Activated naive CD4-positive, alpha-beta T cell (primary cell): ENCODE measurements at places on chromosomes 12 and 14.

- peak; percentile 51 for DNase-seq
Observed at GRCh38 chr12:12714276-12715021, 2.7 kb upstream of the CDKN1B start.

DNA sequence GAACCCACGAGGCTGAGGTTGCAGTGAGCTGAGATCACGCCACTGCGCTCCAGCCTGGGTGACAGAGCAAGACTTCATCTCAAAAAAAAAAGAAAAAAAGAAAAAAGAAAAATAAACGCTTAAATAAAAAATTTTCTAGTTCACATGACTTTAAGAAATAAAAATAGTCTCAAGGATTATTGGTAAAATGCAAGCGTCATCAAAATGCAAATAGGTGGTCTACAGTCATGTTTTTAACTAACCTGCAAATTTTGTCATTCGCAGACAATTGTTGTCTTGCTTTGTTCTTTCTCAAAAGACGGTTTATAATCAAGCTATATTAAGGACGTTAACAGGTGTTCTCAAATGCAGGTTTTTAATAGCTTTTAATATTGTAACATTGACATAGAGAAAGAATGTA is 22.4 kb downstream of the TXNRD1 start:
- no peak for DNase-seq

DNA sequence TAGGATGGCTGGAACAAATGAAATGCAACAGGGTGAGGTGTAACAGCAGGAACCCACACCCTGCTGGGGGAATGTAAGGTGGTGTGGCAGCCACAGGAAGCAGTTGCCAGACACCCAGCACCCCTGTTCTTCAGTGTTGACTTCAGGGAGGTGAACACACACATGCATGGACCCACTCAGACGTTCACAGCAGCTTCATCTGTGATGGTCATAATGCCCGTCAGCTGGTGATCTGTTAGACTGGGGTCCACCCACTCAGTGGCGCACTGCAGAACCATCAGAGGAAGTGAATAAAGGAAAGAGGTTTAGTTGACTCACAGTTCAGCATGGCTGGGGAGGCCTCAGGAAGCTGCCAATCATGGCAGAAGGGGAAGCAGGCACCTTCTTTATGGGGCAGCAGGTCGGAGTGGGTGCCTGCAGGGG is 22.7 kb upstream of the TEX22 start:
- DNase-seq: no peak

- DNase-seq: no peak
Observed at GRCh38 chr14:62234849-62235248, 472.6 kb downstream of the SNAPC1 start.

DNA sequence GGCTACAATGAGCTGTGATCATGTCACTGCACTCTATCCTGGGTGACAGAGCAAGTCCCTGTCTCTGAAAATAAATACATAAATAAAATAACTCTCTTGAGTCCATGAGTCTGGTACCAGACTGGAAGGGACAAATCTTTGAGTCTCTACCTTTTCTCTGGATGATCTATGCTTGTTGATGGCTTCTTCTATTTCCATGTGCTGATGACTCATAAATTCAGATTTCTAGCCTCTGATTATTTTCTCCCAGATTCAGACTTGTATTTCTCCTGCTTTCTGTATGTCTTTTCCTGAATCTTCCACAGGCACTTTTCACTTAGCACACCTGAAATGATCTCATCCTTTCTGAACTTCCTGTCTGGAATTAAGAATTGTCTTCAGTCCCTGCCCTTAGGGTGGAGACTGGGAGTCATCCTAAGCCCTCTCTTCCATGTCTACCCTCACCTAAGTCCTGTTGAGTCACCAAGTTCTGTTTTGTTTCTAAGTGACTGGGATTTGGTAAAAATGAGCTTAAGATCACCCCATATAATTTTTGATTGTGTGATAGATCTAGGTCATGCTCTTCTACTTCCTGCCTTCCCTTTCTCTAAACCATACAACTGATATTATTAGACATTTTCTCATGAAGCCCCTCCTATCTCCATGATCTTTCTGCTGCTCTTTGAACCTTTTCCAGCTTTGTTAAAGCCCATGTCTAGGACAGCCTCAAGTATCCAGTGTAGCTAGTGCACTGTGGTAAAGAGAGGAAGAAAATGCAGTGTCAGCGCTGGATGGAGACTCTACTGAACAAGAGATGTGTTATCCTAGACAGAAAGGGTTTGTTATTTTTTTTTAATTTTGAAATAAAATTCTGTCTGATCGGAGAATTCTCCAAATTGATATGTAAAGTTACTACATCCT is 13.1 kb downstream of the AKAP6 start:
- DNase-seq: no peak

GRCh38 chr12:34348836-34349672 is 326.8 kb downstream of the ALG10 start:
- DNase-seq: no peak

DNA sequence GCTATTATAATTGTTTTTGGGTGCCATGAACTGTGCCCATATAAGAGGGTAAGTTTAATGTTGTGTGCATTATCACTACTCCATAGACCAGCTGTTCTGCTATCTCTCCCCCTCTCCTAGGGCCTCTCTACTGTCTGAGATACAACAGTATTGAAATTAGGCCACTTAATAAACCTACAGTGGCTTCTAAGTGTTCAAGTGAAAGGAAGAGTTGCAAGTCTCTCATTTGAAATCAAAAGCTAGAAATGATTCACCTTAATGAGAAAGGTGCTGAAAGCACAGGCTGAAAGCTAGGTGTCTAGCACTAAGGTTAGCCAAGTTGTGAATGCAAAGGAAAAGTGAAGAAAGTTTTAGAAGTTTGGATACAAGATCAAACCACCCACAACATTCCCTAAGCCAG is 168.0 kb downstream of the SLC16A7 start:
- no peak for DNase-seq

DNA sequence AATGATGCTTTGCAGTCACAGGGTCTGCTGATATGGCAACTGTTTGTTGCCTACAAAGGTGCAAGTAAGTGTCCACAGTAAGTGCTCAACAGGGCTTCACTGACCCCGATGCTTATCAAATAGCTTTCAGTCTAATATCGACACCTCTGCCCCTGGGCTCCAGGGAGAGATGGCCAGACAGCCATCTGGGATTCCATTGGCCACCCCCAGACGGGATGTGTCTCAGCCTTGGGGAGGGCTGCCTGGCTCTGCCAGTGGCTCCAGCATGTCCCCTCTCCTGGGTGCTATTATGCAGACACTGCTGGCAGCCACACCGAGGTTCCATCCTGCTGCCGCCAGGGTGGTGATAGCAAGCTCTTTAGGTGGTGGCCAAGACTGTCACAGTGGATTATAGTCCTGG is 57.4 kb downstream of the DGLUCY start:
- DNase-seq: no peak

DNA sequence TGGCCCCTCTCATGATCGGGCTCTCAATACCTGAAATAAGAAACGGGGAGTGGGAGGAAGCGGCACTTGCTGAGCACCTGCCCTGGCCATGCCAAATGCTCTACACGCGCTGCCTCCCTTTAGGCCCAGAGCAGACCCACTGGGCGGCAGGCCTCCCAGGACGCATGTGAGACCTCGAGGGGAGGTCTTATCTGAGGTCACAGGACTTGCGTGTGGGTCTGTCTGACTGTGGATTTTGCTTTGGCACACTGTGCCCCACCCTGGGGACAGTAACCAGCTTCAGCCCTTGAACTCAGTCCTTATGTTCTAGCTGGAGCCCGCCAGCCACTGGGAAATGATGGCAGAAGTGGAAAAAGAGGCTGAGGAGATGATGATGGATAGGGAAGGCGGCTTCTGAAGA is 91.8 kb downstream of the RBM19 start:
- no peak for DNase-seq

DNA sequence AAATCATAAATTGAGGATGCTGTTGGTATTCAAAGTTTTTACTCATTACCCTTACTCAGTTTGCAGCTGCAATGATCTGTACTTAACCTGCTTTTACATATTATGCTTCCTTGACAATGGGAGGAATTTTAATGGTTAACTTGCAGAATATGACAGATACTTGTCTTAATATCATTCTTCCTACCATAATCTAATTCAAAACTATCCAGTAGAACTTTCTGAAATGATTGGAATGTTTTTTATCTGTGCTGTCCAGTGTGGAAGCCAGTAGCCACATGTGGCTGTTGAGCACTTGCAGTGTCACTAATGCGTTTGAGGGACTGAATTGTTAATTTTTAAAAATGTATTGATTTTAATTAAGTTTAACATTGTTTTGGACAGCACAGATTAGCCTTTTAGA is 23.5 kb downstream of the FGFR1OP2 start:
- DNase-seq: no peak

DNA sequence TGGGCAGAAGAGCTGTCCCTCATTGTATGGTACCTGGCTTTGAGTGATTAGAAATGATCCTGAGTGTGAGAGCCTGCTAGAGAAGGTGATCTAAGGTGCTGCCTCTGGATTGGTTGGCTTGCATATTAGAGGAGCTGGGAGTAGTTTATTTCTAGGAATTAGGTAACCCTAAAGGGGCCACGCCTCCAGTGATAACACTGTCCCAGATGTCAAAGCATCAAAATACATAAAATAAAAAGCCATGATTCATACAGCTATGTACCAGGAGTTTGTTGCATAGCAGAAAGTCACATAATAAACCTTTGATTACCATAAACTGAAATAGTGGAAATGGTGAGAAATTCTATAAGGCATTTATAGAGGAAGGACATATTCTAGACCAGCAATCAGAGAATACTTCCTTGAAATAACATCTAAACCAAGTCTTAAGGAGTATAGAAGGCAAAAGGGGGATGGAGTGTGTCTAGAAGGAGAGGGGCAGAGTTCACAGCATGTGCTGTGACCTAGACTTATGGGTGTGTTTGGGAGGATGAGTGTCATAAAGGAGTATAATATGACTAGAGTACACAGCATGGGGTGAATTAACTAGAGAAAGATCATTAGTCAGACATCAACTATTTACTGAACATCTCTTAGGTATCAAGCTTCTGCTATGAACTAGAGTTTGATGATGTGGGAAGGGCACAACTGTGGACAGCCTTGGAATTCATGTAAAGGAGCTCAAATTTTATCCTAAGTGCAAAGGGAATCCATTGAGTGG is 686.4 kb downstream of the GALC start:
- DNase-seq: no peak

- DNase-seq: no peak
Observed at GRCh38 chr12:114612062-114612461, 71.9 kb downstream of the TBX3 start.

DNA sequence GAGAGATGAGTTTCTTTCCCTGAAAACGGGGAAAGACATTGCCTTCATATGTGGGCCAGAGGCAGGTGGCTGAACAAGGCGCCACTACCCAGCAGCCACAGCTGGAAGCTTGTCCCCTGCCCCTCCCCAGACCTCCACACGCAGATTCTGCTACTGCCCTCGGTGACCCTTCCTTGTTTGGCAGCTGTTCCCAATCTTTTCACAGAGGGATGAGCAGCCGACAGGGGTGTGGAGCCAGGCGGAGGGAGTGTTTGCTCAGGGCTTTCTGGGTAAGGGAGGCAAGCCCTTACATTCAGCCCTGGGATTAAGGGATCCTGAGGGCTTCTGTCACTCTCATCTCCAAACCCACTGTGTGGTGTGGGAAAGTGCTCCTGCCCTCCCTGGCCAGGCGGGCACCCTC is 4.5 kb upstream of the KRT4 start:
- DNase-seq: no peak

GRCh38 chr12:27344760-27345159 is 12.1 kb downstream of the BMAL2 start:
- no peak for DNase-seq

GRCh38 chr14:101729382-101729781 is 32.1 kb upstream of the PPP2R5C start:
- no peak for DNase-seq

DNA sequence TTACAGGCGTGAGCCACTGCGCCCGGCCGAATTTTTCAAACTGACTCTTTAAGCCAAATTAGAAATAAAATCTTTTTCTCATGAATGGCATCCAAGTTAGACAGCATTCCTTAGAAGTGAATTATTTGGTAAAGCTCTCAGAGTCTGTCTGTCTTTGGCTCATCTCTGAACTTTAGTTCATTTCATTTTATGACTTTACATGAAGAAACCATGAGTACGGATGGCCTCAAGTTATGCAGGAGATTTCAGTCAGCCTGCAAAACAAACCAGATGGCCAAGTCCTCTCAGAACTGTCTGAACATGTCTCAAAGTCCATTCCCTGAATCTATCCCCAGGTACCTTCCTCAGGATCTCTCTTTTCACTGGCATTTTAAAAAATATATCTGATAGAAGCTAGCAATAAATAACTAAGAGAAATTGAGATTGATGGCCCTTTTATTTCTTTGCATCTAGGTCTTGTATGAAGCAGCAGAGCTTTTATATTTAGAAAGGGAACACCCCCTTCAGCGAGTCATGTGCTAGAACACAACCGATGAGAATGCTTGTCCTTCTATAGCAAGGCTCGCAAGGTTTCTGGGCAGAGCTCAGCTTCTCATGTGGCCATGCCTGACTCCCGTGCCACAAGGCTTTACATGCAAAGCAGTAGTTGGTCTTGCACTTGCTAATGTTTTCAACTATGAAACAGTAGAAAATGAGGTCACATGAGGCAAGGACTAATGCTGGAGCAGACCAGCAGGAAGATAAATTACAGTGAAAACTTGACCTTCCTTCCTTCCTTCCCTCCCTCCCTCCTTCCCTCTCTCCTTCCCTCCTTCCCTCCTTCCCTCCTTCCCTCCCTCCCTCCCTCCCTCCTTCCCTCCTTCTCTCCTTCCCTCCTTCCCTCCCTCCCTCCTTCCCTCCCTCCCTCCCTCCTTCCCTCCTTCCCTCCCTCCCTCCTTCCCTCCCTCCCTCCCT is 125.0 kb downstream of the AKAP6 start:
- no peak for DNase-seq

DNA sequence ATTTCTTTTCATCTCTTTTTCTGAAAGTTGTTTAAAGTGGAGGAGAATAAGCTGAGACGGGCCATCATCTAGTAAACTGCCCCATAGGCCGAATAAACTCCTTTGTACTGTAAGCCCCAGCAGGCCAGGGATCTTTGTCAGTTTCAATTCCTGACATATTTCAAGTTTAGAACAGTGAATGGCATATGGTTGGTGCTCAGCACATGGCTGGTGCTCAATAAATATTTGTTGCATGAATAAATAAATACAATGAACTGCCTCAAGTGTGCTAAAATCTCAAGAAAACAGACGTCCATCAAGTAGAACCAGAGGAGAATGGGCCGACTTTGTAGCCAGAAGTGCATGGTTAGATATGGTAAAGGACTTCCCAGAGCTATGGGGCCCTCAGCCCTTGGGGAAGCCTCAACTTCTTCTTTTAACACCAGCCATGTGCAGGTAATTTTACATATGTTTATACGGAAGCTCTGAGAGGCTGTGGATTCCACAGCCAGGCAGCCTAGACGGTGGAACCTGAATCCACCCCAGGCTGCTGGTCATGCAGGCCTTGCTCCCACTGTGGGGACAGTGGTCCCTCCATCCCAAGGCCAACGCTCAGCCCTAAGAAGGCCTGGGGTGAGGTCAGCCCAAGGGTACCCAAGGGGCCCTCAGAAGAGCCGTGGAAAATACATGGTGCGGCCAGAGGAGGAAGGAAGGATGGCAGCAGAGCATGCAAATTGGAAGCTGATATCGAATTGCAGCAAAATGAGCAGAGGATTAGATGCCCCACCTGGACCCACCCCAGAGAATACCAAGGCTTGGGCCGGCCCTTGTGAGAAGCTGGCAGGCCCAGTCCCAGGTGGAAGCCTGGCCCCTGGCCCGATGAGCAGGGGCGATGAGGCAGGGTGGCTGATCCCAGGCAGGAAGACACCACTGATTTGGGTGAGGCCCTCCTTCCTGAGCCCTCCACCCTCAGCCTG is 8.7 kb upstream of the AQP2 start:
- DNase-seq: no peak

GRCh38 chr12:21989819-21990412 is 48.7 kb upstream of the ABCC9 start:
- DNase-seq: no peak
